T-helper 9 cell (primary cell): ENCODE measurements at places on chromosomes 1 and 21.

GRCh38 chr1:7992885-7993284, 31.4 kb downstream of the PARK7 start:
- DNase-seq = no peak

- no peak for DNase-seq
These were observed 40.8 kb upstream of the PPP2R5A start for GRCh38 chr1:212244441-212244840.

DNA sequence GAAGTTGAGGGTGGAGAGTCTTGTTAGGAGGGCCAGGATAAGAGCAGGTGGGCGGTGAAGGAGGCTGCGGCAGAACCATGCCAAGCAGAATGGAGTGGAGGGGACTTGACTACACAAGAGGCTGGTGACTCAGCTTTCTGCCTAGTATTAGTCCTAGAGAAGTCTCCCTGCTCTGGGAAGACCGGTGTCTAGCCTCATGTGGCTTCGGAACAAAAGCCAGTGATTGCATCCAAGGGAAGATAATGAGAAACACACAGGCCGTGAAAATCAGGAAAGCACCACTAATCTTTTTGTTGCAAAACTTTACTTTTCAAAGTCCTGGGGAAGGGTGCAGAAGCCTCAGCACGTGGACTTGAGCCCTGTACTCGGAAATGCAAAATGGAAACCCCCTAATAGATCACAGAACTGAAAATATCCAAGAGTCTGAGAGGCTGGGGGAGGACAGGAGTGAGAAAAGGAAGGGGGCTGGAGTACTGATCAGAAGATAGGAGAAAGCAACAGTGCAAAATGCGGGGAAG, 31.4 kb downstream of the DDR2 start:
- no peak for DNase-seq

DNA sequence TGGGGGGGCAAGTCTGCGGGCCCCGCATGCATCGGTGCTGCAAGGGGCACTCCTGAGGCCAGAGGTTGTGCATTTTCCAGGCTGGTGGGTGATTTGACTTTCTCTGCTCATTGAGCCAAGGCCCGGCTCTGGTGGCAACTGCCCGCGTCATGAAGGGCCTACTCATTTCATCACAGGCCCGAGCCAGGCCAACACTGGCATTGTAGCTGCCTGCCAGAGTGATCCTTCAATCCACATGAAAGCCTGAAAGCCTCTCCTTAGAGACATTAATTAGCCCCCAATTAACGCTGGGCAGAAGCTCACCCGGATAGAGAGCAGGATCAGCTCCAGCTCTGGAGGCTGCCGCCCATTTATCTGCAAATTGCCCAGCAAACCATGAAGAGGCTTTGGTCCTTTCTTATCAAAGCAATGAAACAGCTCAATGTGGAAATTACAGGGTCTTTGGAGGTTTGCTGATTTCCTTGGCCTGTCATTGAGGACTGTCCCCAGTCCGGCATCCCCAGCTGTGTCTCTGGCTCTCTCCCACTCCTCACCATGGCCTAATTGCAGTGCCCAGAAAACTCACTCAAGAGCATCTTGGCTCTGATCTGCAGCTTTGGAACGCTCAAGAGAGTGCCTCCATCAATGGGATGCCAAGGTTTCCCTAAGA, 50.4 kb upstream of the STUM start:
- DNase-seq = no peak

- DNase-seq = peak; percentile 59
These were observed 2.8 kb downstream of the RGS16 start for GRCh38 chr1:182601416-182601786.

- no peak for DNase-seq
These were observed 42.4 kb upstream of the TACSTD2 start for GRCh38 chr1:58619286-58620054.
